H9 (cell line): ENCODE measurements at places on chromosomes 16 and 17. TPM values are rescaled to one million over a fixed set of nuclear protein-coding genes. Genes with fewer than 3 reads are reported as not detected.

PPY gene
- total RNA-seq, result 0.59 TPM in 1 of 2 replicates, not detected in the other

PRSS33 gene
- total RNA-seq, result not detected in 2 replicates

PRAC2 gene
- total RNA-seq, result not detected in 2 replicates

IKZF3 gene
- total RNA-seq, result 0.22 and 0.31 TPM in 2 replicates

LRRC75A gene
- total RNA-seq, result 9.4 and 10.1 TPM in 2 replicates

TBC1D3C gene
- not detected in 2 replicates for total RNA-seq

EFCAB5 gene
- total RNA-seq, result not detected in 2 replicates

MEIOC gene
- total RNA-seq, result 2.7 and 3.0 TPM in 2 replicates

- DNase-seq, result no peak
- H3K27me3 ChIP-seq, result no peaks in the 10 kb centered on the region
- H3K36me3 ChIP-seq, result no peaks in the 10 kb centered on the region
Measured at GRCh38 chr17:66276328-66276937, 26.0 kb upstream of the PRKCA start.

DNA sequence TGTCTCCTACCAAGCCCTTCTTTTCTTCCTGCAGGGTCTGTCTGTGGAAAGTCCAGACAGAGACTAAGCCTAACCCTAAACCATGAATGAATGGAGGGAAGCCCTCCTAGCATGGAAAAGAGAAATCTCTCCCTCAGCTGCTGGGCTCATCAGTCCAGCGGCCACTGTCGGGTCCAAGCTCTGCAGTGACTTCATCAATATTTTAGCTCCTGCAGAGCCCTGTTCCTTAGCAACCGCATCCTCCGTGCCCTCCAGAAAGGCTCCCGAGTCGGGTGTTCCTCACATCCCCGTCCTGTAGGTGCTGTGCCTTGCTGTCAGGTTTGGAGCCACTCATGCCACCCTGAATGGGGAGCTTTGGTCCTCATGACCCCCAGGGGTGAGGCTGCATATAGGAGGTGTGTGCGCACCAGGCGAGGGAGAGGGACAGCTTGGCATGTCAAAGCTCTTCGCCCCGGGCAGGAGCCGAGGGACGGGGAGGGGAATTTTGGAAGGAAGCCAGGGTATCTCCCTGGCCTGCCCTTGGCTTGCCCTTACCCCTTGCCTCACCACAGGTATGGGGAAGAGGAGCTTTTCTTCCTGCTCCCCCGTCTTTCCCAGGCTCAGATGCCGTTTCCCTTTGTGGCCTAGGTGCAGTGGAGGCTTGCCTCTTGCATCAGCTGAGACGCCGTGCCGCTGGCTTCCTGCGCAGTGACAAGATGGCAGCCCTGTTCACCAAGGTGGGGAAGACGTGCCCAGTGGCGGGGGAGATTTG, 23.9 kb downstream of the SGSM2 start:
- no peaks in the 10 kb centered on the region for H3K27me3 ChIP-seq
- no peak overlapping the region for H3K27ac ChIP-seq
- DNase-seq, result no peak
- peaks cover 4% of the 10 kb centered on the region; the same call in 2 of the 3 replicates for H3K36me3 ChIP-seq

DNA sequence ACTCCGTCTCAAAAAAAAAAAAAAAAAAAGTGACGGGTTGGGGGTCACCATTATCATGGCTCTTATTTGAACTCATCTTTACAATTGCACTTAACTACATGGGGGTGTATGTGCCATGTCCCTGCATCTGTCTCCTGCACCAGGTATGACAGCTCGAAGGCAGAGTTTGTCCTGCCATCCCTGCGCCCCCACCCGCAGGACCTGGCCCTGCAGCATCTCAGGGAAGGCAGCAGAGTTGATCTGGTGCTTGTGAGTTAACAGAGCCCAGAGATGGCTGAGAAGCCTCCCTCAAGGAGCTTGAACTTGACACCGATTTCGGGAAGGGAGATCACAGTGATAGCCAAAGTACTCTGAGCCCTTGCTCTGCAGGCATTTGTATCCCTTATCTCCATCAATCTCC, 44.8 kb downstream of the C16orf82 start:
- DNase-seq, result no peak
- no peak overlapping the region for H3K4me3 ChIP-seq
- H3K4me1 ChIP-seq, result no peaks in the 10 kb centered on the region
- no peaks in the 10 kb centered on the region for H3K27me3 ChIP-seq

- H3K27ac ChIP-seq, result no peak overlapping the region
- no peaks in the 10 kb centered on the region for H3K36me3 ChIP-seq
Measured at GRCh38 chr16:14300705-14301168, 229.6 kb downstream of the MRTFB start.

DNA sequence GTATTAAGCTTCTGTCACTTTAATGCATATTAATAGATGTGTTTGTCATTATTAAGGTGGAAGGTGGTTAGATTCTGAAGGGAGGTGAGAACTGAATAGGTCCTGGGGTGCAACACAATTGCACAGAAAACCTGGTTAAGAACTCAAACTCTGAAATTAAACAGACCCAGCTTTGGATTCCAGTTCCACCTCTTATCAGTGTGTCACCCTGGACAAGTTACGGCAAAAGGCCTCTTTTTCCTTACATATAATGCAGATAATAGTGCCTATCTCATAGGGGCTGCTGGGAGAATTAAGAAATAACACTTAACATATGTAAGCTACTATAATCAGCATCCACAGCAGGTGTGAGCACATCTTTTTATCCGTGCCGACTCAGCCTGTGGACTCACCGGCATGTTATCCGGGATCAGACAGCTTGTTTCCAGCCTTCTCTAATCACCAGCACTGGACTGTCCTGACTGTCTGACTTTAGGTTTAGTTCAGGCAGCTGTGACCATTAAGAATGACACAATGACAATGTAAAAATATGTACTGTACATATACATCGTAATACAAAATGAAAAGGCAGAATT, 31.4 kb downstream of the TEX2 start:
- no peaks in the 10 kb centered on the region for H3K27me3 ChIP-seq
- H3K27ac ChIP-seq, result no peak overlapping the region
- no peak overlapping the region for H3K4me3 ChIP-seq
- no peak for DNase-seq

DNA sequence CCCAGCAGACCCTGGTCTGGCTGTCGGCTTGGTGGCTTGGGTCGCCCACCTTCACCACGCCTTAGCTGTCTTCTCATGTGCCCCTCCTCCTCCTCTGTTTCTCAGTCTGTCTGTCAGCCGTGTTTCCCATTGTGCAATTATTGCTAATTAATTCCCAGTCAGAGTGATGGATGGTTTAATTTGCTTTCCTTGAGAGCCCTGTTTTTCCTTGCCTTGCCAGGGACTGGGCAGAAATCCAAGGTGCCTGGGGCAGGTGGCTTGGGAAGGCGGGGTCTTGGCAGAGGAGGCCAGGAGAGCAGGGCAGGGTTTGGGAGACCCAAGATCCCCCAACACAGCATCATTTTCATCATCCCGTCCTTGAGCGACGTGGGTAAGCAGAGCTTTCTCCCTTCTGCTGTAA, 21.3 kb downstream of the NECAB2 start:
- H3K36me3 ChIP-seq, result peaks cover 6% of the 10 kb centered on the region
- no peak overlapping the region for H3K4me3 ChIP-seq
- H3K27ac ChIP-seq, result no peak overlapping the region

DNA sequence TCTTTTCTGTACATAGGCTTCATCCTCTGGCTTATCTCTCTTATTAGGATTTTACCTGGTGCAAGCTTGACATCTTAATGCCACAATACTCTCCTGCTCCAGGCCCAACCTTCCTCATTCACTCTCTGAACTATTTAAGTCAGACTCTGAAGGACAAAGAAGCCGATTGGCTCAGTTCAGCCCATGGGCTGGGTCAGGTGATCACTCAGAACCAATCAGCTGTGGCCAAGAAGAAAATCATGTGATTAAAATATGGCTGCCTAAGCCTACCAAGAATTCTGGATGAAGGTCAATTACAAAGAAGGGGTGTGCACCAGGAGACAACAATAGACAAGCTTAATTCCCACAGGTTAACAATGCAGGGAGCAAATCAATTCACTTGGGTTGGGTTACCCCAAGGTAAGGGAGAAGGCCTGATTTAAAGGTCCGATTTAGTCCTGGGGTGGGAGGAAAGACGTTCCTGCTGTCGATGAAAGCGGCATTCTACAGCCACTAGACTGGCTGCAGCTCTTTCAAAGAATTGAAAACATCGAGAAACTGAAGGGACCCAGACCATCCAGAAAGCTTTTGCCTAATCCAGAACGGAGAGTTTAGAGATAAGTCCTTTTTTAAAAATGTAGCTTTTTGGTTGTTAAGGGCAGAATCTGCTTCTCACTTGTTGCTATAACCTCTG, 42.9 kb upstream of the NFAT5 start:
- no peaks in the 10 kb centered on the region for H3K36me3 ChIP-seq
- H3K4me1 ChIP-seq, result no peaks in the 10 kb centered on the region
- no peaks in the 10 kb centered on the region for H3K27me3 ChIP-seq
- no peak overlapping the region for H3K27ac ChIP-seq
- DNase-seq, result no peak

- DNase-seq, result no peak
- H3K27me3 ChIP-seq, result peaks cover 40% of the 10 kb centered on the region; the same call in 1 of the 2 replicates
- peaks cover 3% of the 10 kb centered on the region; the same call in 1 of the 2 replicates for H3K4me1 ChIP-seq
- H3K4me3 ChIP-seq, result no peak overlapping the region
Measured at GRCh38 chr17:72409405-72410002, 288.7 kb downstream of the SOX9 start.

DNA sequence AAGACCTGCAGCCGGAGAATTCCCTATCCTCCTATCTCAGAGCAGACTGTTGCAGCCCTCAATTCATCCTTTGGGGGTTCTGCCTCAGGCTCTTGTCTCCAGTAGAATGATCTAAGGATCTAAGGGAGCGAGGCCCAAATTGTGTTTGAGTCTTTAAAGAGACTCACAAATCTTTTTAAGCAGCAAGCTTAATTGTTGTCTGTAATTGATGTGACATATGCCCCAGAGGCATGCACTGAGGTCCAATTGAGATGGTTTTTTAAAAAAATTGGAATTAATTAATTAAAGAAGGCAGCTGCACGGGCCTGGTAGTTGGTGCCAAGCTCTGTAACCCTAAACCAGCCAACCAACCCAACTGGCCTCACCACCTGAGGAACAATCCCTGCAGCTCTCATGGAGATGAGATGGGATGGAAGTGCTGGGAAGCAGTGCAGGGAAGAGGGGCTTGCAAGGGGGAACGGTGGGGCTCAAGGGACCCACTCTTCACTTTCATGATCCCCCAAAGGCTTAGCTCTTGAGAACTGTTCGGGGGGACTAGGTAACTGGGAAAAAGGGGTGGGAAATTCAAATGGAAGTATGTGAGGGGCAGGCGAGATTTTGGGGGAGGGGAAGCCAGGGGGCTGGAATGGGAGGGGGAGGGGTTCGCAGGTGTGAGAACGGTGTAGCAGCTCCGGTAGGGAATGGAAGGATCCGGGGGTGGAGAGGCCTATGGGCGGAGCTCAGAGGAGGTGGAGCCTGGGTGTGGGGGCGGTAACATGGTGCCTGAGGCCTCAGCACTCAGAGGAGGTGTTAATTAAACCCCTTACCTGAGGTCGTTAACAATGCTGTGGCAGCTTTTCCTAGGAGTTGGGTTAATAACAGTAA, 9.2 kb upstream of the ZNF652 start:
- H3K27me3 ChIP-seq, result no peaks in the 10 kb centered on the region
- H3K27ac ChIP-seq, result no peak overlapping the region
- peaks cover 6% of the 10 kb centered on the region; the same call in 1 of the 2 replicates for H3K4me1 ChIP-seq
- H3K4me3 ChIP-seq, result peak overlapping the region; percentile 50; the same call in 1 of the 3 replicates
- peak; percentile 98 for DNase-seq

DNA sequence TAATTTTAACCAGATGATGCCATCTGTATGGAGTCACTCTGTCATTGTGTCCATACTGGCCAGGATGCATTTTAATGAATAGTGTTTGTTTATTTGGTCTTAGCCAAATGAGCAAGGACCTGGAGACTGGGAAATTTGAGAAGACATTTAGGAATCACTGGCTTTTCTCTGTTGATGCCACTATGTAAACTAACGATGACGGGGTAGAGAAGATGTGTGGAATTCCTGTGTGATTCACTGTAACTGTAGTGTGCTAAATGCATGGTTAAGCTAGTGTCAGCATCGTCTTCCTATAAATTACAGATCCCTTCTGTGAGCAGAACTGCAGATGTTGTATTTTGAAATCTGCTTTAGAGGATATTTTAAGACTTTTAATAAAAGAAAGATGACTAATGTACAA, 66.6 kb downstream of the NOS2 start:
- H3K27me3 ChIP-seq, result no peaks in the 10 kb centered on the region
- DNase-seq, result peak; percentile 2
- no peak overlapping the region for H3K27ac ChIP-seq
- H3K4me3 ChIP-seq, result no peak overlapping the region

GRCh38 chr17:28944862-28945741, 6.2 kb downstream of the PHF12 start:
- no peak overlapping the region for H3K27ac ChIP-seq
- H3K4me3 ChIP-seq, result no peak overlapping the region
- H3K4me1 ChIP-seq, result no peaks in the 10 kb centered on the region
- no peak for DNase-seq

DNA sequence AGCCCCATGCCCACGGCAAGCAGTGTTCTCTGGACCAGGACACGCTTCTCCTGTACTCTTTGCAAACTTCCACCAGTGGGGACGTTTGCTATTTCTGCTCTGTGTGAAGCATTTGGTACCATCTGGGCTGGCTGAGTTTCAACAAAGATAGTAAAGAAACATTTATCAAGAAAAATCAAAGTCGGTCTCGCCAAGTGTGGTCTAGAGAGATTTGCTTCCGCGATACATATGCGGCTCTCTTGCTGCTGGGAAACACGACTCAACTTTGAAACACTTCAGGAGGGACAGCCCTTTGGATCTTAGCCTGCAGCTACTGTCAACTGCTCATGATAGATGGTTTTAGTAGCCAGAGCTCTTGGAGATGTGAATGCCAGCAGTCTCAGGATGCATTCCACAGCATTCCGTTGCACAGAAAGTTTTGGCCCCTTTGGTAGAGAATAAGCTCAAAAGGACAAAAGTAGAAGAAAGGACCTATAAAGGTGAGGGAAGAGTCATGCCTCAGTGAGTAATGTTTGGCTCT, 168.2 kb upstream of the CACNG3 start:
- no peaks in the 10 kb centered on the region for H3K4me1 ChIP-seq
- H3K27ac ChIP-seq, result no peak overlapping the region
- no peaks in the 10 kb centered on the region for H3K27me3 ChIP-seq
- H3K4me3 ChIP-seq, result no peak overlapping the region

GRCh38 chr16:31093132-31093703, 1.4 kb downstream of the VKORC1 start:
- peak overlapping the region; percentile 99 for H3K4me3 ChIP-seq
- peaks cover 2% of the 10 kb centered on the region; the same call in 1 of the 2 replicates for H3K4me1 ChIP-seq
- no peaks in the 10 kb centered on the region for H3K27me3 ChIP-seq
- peak; percentile 69 for DNase-seq
- peaks cover 22% of the 10 kb centered on the region for H3K36me3 ChIP-seq

DNA sequence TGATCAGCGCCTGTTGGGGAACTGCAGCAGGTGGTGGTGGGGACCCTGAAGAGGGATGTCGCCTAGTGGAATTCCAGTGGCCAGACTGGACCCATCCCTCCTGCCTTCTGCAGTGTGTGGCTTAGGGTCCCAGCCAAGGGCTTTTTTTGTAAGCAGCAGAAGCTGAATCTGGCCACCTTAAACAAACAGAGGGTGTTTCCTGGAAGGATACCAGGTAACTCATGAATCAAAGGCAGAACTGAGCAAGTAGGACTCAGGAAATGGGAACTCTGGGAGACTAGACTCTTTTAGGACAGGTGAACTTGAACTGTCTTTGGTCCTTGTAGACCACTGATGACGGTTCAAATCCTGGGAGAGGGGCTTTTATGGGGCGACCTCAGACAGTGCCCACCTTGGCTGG, 124.0 kb downstream of the ABCC6 start:
- DNase-seq, result no peak
- no peak overlapping the region for H3K27ac ChIP-seq
- H3K36me3 ChIP-seq, result peaks cover 33% of the 10 kb centered on the region; the same call in 2 of the 3 replicates
- no peaks in the 10 kb centered on the region for H3K27me3 ChIP-seq
- H3K4me1 ChIP-seq, result no peaks in the 10 kb centered on the region

- H3K27ac ChIP-seq, result no peak overlapping the region
- no peaks in the 10 kb centered on the region for H3K4me1 ChIP-seq
- H3K36me3 ChIP-seq, result no peaks in the 10 kb centered on the region
- DNase-seq, result no peak
- no peak overlapping the region for H3K4me3 ChIP-seq
- H3K27me3 ChIP-seq, result no peaks in the 10 kb centered on the region
Measured at GRCh38 chr17:17109907-17110306, 67.7 kb downstream of the MPRIP start.
